ENCODE measurements at places on chromosomes 4 and X. TPM values are rescaled to one million over a fixed set of nuclear protein-coding genes. Genes with fewer than 3 reads are reported as not detected.

Gene CCDC110
- 2.2 TPM for polyA plus RNA-seq

GRCh38 chrX:119486745-119487144 is 18.5 kb downstream of the SLC25A5 start:
- no peak for DNase-seq

Gene CITED1
- polyA plus RNA-seq = 13.4 TPM

Gene AR
- polyA plus RNA-seq = 2.9 TPM

DNA sequence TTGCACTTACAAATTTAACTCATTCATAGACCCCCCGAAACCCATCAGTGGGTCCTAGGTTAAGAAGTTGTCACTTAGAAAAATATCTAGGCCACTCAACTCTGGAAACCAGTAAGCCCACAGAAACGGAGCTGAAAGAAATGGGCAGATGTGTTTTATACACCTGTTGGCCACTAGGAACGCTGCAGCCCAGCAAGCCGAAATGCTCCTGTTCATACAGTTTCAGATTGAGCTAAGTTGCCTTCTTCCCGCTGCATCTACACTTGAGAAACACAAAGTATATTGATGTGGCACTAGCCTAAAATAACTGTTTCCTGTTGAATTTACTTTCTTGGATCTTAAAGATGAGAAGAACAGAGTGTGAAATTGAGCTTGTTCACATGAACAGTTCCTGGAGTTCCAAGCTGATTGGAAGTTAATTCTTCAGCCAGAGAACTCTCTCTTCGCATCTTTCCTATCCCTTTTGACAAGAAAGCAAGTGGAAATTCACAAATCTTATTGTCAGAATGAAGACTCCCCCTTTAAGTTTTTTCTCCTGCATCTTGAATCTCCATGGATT is 174.1 kb downstream of the RBMX2 start:
- DNase-seq = no peak

- DNase-seq = no peak
Observed at GRCh38 chr4:2220016-2220630, 21.8 kb downstream of the HAUS3 start.

DNA sequence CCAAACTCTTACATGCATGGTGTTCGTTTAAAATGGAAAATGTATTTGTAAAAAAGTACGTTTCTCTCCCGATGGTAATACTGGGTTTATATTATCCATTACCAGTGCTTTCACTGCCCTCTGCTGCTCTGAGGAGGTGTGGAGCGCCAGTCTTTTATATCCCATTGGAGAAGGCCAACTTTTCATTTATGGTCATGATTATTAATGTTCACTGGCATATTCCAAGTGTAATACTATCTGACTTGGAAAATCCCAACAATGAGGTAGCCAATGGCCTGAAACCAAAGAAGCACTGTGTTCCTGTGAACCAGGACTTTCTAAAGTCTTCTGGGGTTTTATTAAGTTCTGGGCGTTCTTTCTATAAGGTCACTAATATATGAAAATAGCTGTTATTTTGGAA is 80.7 kb downstream of the SYNPO2 start:
- DNase-seq = no peak

Gene SYNPO2
- polyA plus RNA-seq = 13.2 TPM

DNA sequence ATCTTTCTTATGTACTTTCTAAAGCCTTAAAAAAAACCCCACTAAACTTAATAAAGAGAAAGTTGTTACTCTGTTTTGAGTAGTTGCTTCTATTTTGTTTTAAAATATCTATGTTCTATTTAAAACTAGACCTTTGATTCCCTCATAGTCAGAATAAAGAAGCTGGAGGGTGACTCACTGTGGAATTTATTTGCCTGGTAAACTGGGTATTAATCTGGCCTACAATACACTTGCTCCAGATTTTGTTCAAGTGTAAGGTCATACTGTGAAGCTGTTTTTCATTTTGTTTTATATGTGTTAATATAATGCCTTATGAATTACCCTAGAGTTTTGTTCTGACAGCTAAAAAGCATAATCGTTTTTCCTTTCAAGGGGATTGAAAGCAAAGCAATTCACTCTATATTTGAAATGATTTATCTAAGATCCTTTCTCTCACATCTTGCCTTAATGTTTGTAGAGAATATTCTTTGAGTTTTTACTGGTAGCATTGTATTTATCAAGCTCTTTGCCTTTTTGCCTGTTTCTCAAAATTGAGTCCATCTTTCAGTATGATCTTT is 277.4 kb upstream of the PITX2 start:
- no peak for DNase-seq

Gene SLC25A5
- 328 TPM for polyA plus RNA-seq

DNA sequence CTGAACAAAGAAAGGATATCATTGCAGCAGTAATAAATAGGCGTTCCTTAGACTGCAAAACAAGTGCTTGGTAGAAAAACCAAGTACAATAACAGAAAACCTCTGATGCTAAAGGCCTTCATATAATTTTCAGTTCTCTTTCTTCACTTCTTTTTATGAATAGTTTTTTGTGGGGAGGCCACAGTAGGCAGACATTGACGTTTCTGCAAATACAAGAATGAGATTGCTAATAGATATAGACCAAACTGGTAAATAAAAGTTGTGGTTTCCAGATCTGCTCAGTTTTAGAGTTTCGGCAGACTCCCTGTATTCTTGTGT is 57.0 kb upstream of the RAP1GDS1 start:
- DNase-seq = no peak

- no peak for DNase-seq
Observed at GRCh38 chr4:101284546-101284945, 62.8 kb downstream of the PPP3CA start.

Gene MAGEB18
- polyA plus RNA-seq = not detected

GRCh38 chrX:21770631-21771321 is 12.9 kb upstream of the SMPX start:
- DNase-seq = no peak

DNA sequence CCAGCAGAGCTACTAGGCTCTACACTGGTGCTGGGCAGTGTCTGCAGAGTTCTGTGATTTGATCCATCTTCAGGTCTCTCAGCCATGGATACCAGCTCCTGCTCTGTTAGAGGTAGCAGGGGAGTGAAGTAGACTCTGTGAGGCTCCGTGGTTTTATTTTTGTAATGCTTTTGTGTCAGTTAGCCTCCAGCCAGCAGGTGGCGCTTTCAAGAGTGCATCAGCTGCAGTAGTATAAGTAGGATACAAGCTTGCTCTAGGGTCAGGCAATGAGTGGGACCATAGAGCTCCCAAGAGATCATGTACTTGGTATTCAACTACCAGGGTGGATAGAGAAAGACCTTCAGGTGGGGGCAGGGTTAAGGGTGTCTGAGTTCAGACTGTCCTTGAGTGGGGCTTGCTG is 362.5 kb upstream of the TRAM1L1 start:
- no peak for DNase-seq

Gene MID2
- 11.3 TPM for polyA plus RNA-seq

GRCh38 chr4:88857588-88857987 is 160.0 kb upstream of the NAP1L5 start:
- DNase-seq = no peak

GRCh38 chr4:76931087-76931486 is 18.5 kb upstream of the SEPTIN11 start:
- DNase-seq = no peak

DNA sequence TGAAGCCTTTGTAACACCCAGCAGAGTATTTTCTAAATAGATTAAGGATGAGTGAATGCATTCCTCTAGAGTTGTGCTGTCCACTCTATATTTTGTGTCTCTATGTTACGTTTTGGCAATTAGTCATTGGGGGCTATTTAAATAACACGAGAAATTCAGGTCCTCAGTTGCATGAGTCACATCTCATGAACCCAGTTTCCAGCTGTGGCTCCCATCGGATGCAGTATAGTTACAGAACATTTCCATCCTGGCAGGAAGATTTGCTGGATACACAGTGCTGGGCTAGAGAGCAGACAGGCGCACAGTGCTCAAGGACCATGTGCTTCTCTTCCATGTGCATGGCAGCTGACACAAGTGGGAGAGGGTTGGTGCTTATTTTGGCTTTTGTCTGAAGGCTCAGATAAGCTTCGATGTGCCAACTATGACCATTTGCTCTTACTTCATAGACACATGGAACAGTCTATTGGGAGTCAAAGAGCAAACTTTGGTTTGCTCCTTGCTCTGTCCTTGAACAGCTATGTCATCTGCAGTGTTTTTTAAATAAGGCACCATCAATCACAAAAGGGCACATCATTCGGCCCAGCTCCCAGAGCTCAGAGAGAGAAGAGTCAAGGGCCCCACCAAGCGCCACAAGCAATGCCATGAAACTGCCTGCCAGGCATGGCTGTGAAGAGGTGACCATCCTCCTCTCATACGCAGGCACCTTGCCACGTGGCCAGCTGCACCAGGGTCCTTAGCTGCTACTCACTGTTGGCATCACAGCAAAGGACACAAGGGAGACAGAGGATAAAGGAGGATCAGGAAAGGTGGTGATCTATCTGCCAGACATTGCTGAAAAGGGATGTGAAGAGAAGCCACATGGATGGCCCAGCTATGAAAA is 8.1 kb upstream of the STS start:
- no peak for DNase-seq

Gene GABRE
- polyA plus RNA-seq = 4.6 TPM

Gene ADH1A
- polyA plus RNA-seq = 1.2 TPM

DNA sequence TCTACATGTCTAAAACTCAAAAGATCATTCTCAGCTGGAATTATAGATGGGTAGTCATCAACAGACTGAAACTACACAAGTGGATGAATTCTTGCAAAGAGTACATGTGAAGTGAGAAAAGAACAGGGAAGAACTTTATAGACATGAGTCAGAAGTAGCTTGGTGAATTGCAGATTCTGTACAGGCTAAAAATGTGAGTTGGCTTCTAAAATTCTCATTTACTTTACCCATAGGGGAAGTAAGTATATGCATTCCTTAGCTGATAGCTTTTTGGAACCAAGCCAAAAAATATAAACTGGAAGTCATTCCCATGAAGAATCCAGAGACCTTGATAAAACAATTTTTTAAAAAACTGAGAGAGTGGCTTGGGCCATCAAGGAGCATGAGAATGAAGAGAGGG is 584.2 kb upstream of the FTHL17 start:
- no peak for DNase-seq

DNA sequence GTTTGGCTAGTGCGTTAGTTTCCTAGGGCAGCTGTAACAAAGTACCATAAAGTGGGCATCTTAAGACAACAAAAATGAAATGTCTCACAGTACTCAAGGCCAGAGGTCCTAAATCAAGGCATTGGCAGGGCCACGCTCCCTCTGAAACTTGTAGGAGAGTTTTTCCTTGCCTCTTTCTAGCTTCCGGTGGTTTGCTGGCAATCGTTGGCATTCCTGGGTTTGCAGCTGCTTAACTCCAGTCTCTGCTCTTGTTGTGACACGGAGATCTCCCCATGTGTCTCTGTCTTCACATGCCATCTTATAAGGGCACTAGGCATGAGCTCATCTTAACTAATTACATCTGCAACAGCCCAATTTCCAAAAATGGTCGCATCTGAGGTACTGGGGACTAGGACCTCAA is 362.0 kb upstream of the BOD1L1 start:
- DNase-seq = no peak

GRCh38 chr4:98406819-98407218 is 145.6 kb downstream of the RAP1GDS1 start:
- DNase-seq = no peak

DNA sequence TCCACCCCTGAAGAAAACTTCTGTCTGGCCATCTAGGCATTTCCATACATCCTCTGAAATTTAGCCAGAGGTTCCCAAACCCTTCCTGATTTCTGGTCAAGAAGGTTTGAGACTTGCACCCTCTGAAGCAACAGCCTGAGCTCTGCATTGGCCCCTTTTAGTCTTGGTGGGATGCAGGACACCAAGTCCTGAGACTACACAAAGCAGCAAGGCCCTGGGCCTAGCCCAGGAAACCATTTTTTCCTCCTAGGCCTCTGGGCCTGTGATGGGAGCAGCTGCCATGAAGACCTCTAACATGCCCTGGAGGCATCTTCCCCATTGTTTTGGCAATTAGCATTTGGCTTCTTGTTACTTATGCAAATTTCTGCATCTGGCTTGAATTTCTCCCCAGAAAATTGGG is 196.6 kb downstream of the IL1RAPL2 start:
- DNase-seq = no peak

DNA sequence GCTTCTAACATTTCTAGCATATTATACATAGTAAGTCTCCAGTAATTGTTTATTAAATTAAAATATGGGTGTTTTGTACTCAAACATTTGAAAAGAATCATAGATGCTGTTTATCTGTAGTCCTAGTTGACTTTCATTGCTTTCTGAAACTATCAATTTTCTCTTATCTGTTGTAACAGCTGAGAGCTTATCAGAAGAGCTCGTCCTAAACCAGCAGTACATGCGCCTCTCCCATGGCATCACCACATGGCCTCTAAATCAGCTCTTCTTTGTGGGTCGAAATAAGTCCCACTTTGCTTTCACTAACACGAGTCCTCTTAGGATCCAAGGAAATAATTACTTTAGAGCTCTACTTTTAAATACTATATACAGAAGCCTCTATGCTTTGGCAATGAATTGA is 55.1 kb downstream of the PPP3CA start:
- DNase-seq = no peak

DNA sequence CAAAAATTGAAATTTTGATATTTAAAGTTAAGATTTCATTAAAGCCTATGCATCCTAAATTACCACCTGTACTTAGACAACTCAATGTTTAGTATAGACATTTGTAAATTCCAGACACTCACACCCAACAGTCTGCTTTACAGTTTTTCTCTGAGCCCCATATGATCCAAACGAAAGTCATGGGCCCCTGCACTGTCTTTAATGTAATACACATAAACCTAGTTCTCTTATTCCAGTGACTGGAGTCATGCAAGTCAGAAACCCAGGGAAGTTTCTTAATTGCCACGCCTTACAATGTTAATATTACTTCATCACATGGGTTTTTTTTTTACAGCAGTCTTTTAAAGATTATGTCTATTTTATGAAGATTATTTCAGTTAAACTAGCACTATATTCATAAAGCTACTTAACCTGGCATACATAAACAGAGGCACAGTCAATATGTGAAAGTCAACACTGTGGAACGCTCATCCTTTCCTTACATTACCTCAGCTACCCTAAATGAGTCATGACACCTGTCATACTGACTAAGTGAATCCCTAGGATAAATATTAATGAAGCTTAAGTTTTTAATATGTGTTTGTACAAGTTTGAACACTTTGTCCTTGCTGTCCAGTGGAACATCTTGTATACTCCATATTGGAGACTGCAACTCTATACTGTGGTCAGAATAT is 67.7 kb upstream of the H2AZ1 start:
- DNase-seq = no peak

DNA sequence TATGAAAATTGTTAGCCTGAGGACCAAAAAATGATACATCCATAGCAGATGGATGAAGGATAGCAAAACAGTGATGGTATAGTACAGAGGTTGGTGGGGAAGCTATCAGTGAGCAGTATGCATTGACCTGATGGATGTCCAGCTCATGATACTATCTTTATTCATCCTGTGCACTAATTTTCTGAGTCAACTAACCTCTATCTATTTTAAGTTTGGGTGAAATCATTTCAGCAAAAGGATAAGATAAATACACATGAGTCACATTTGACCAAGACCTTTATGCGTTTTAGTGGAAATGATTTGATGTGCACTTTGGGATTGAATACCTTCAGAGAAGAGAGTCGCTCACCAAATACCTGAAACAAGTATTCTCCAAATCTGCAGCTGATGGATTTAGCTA is 351.0 kb upstream of the NR3C2 start:
- no peak for DNase-seq
